Karpas-422 (cell line): ENCODE measurements at places on chromosomes 1 and 21. TPM values are rescaled to one million over a fixed set of nuclear protein-coding genes. Genes with fewer than 3 reads are reported as not detected.
A peak's percentile ranks its signal among the peaks of the same experiment; 100 is the strongest.

- peaks cover 7% of the 10 kb centered on the region for H3K4me1 ChIP-seq
- H3K36me3 ChIP-seq, result no peaks in the 10 kb centered on the region
- no peak overlapping the region for H3K4me3 ChIP-seq
- H3K27me3 ChIP-seq, result no peaks in the 10 kb centered on the region
- DNase-seq, result no peak
Observed at GRCh38 chr21:33857846-33858666, 57.5 kb downstream of the ATP5PO start.

- no peaks in the 10 kb centered on the region for H3K4me1 ChIP-seq
- no peaks in the 10 kb centered on the region for H3K36me3 ChIP-seq
- DNase-seq, result no peak
Observed at GRCh38 chr1:222021129-222021528, 279.2 kb upstream of the DUSP10 start.

GRCh38 chr1:21511579-21512522, 2.6 kb downstream of the ALPL start:
- no peaks in the 10 kb centered on the region for H3K27me3 ChIP-seq
- H3K4me3 ChIP-seq, result no peak overlapping the region
- peaks cover 68% of the 10 kb centered on the region for H3K4me1 ChIP-seq
- no peak overlapping the region for H3K27ac ChIP-seq

DNA sequence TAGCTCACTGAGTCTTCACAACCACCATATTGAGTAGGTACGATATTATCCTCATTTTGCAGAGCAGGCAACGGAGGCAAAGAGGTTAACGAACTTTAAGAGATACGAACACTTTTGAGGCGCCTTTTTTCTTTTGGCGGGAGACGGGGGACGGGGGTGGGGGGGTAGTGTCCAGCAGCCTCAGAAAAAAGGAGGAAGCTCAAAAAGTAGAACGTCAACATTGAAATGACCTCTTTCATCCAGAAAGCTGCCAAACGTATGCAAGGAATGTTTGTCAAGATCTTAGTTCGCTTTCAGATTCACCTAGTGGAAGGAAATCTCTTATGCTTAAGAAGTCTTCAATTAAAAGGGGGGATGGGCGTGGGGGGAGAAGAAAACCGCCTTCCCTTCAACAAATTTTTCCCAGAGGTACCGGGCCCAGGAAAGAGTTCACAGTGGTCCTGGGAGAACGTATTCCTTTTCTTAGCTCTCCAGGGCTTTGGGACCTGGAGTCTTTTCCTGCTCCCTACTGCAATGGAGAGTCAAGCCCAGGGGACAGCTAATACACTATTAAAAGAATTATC, 1.1 kb upstream of the PCAT6 start:
- H3K36me3 ChIP-seq, result no peaks in the 10 kb centered on the region
- no peak overlapping the region for H3K27ac ChIP-seq
- H3K27me3 ChIP-seq, result no peaks in the 10 kb centered on the region
- no peak for DNase-seq

- no peak overlapping the region for H3K27ac ChIP-seq
- DNase-seq, result no peak
- no peak overlapping the region for H3K4me3 ChIP-seq
- H3K36me3 ChIP-seq, result no peaks in the 10 kb centered on the region
Observed at GRCh38 chr1:94768036-94768435, 52.1 kb upstream of the SLC44A3 start.

DNA sequence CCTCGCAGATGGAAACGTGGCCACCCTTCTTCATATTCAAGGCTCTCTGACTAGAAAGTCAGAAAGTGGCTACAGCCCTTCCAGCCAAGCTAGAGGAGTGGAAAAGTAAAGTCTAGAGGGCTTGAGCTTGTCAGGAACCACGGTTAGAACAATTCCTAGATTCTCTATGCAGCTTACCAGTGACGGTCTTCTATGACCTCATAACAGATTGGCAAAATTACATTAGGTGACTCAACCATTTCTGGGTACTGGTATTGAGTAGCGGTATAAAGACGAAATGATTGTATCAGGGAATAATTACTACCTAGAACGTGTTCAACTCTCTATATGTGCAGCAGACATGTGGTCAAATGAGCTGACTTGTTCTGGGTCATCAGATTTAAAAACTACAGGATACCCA, 155.0 kb upstream of the RUNX1 start:
- H3K27ac ChIP-seq, result no peak overlapping the region
- H3K4me1 ChIP-seq, result peaks cover 33% of the 10 kb centered on the region
- no peak for DNase-seq
- no peaks in the 10 kb centered on the region for H3K36me3 ChIP-seq

- no peaks in the 10 kb centered on the region for H3K27me3 ChIP-seq
- DNase-seq, result peak; percentile 57
- H3K36me3 ChIP-seq, result peaks cover 5% of the 10 kb centered on the region; the same call in 1 of the 2 replicates
- H3K27ac ChIP-seq, result peak overlapping the region; percentile 41
- H3K4me1 ChIP-seq, result peaks cover 51% of the 10 kb centered on the region
- peak overlapping the region; percentile 96 for H3K4me3 ChIP-seq
Observed at GRCh38 chr1:36384542-36385409, 948 bp downstream of the STK40 start.

DNA sequence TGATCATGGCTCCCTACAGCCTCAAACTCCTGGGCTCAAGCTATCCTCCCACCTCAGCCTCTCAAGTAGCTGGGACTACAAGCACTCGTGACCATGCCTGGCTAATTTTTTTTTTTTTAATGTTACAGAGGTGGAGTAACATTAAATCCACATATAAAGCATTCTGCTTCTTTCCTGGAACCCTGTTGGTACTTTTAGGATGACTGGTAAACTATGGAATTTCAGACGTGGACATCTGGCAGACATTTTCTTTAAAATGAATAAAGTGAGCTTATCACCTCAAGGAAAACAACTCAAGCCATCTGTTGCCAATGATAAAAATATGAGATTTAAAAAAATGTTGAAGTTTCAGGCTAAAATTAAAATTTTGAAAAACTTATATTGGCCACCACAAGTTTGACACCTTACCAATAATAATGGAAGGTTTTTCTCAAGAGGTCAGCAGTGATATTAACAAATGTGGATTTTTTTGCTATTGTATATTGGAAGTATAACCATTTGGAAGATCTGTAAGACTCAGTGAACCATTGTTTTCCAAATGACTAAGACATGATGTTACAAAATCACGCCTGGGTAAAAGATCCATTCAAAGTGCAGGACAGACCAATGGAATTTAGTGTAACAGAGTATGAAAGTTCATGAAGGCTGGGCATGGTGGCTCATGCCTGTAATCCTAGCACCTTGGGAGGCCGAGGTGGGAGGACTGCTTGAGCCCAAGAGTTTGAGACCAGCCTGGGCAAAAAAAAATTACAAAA, 52.7 kb upstream of the EIF4G3 start:
- no peak overlapping the region for H3K27ac ChIP-seq
- no peaks in the 10 kb centered on the region for H3K4me1 ChIP-seq
- H3K36me3 ChIP-seq, result peaks cover 30% of the 10 kb centered on the region
- no peak for DNase-seq
- H3K4me3 ChIP-seq, result no peak overlapping the region

DNA sequence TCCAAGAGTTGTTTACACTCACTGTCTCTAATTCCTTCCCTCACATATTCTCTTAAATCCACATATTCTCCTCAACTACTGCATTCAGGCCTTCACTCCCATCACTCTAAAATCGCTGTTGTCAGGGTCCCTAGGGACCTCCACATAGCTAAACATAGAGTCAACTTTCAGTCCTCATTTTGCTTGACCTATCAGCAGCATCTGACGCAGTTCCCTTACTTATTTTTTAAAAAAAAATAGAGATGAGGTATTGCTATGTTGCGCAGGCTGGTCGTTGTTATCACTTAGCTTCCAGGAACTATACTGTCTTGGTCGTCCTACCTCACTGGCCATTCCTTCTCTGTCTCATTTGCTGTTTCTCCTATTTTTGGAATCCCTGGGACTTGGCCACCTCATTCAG, 11.7 kb upstream of the PLEKHO1 start:
- no peak overlapping the region for H3K27ac ChIP-seq
- no peaks in the 10 kb centered on the region for H3K36me3 ChIP-seq
- no peaks in the 10 kb centered on the region for H3K27me3 ChIP-seq
- no peak for DNase-seq

GRCh38 chr21:36551731-36552433, 72.0 kb upstream of the CLDN14 start:
- H3K4me1 ChIP-seq, result no peaks in the 10 kb centered on the region
- no peak overlapping the region for H3K27ac ChIP-seq
- no peaks in the 10 kb centered on the region for H3K36me3 ChIP-seq
- DNase-seq, result no peak

IGSF9 gene
- not detected in 2 replicates for total RNA-seq

DISP1 gene
- 0.18 and 1.2 TPM in 2 replicates for total RNA-seq

AKR7A3 gene
- 0.41 and 1.2 TPM in 2 replicates for total RNA-seq
